CD8-positive, alpha-beta memory T cell (primary cell): ENCODE measurements at places on chromosomes 2 and 18.

GRCh38 chr2:203790134-203790852, 77.3 kb upstream of the CTLA4 start:
- DNase-seq: no peak

- DNase-seq: no peak
These were observed 3.5 kb upstream of the RNPEPL1 start for GRCh38 chr2:240564561-240565332.

- no peak for DNase-seq
These were observed 19.6 kb upstream of the RPIA start for GRCh38 chr2:88671786-88672427.

DNA sequence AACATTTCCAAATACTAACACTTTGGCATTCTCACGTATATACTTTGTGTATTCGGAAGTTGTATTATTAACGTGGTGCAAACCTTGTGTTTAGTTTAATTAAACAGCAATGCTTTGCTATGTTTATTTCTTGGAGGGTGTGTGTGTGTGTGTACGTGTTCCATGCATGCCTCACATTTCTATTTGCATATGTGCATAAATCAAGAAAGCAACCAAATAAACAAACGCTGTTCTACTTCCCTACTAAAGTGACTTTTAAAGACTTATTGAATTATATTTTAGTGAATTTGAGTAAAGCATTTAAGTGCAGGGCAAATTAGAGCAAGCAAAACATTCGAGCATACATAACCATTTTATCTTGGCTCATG, 54.2 kb upstream of the ZNF396 start:
- DNase-seq: no peak

- no peak for DNase-seq
These were observed 1.7 kb downstream of the PRELID3A start for GRCh38 chr18:12409469-12409868.

GRCh38 chr2:118844261-118845004, 3.0 kb downstream of the EN1 start:
- no peak for DNase-seq
